Renal pelvis (tissue), 12 donors: ENCODE measurements at places on chromosomes 3 and 15. TPM values are rescaled to one million over a fixed set of nuclear protein-coding genes. Genes with fewer than 3 reads are reported as not detected.

DNA sequence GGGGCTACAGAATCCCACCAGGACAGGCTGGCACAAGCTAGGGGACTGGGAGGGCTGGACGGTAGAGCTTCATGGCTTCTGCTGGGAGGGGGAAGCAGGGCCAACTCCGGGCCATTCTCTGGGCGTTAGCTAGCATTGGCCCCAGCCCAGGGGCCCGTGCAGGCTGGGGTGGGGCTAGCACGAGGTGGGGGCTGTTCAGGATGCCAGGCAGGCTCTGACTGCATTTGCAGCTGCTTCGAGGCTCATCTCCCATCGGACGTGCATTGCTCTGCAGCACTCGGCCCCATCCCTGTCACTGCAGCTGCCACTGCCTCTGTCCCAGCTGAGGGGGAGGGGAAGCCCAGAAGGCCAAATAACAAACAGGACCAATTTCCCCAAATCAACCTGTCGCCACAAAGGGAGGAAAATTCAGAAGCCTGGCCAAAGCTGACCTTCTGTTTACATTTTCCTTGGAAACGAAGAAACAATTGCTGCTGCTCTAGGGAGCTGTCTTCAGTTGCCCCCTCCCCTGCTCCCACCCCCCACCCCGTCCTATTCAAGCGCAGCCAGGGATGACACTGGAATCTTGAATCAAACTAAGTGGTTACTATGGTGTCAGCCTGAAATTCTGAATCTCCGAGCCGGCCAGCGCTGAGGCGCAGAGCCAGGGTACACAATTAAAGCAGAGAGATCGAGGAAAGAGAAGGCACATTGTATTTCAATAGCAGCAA lies 138.8 kb upstream of the PRR20G start:
- peak; percentile 11 for DNase-seq

DNA sequence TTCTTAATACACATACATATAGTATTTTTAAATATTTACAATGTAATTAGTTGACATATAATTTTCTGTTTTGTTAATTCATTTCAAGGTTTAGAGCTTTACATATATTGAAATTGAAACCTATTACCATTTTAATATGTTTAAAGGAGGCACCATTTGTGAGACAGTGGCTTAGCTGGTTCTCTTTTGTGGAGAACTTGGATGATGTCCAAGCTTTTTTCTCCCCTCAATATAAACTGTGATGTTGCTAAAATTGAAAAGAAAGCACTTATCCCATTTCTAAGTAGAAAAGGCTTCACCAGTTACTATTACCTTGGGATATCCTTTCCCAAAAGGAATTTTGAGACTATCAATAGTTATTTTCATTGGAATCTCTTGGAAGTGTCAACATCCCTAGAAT lies 707.2 kb downstream of the NTRK3 start:
- no peak for DNase-seq

DNA sequence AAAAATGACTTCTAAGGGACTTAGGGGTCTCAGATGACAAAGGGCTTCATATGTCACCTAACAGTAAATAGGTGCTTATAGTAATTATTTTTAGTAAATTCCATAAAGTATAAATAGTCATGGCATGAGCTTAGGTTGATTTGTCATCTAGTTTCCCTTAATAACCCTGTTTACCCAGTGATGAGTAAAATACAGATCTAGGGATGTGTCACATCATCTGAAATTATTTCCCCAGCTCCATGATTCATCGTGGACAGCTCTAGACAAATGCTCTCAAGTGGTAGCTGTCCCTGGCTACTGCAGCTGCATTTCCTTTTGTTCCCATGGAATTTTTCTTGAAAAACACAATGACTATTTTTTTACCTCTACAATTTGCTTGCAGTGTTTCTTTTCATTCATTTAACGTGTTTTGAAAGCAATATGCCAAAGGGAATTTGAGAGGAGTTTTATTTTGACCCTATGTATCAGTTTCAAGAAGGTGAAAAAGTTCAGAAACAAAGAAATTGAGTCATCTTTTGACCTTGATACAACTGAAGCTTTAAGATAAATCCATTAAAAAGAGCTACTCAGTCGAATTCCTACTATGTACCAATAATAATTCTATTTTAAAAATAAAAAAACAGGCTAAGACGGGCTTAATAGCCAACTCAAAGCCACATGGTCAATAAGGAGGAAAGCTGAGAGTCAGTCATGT lies 241.6 kb downstream of the KCNMB2 start:
- DNase-seq, result no peak

GRCh38 chr15:36256404-36256807 lies 323.0 kb upstream of the CDIN1 start:
- DNase-seq, result no peak

Gene ARID3B
- 19.2 TPM for polyA plus RNA-seq

GRCh38 chr15:96058103-96058851 lies 272.2 kb upstream of the NR2F2 start:
- no peak for DNase-seq

DNA sequence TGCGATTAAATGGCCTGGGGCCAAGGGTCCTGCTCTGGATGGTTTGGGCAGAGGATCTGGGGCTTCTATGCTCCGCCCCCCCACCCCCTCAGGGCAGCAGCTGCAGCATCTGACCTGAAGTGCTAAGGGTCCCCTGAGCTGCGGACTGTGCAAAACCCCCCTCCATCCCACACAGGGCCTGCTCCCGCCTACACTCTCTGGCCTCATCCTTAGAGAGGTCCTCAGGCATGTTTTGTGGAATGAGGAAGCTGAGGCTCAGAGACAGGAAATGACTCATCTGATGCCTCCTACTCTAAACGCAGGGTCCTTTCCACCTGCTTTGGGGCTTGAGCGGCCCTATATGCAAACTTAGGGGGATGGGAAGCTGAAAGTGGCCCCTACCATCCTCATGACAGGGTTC lies 59.5 kb upstream of the CTSH start:
- no peak for DNase-seq

DNA sequence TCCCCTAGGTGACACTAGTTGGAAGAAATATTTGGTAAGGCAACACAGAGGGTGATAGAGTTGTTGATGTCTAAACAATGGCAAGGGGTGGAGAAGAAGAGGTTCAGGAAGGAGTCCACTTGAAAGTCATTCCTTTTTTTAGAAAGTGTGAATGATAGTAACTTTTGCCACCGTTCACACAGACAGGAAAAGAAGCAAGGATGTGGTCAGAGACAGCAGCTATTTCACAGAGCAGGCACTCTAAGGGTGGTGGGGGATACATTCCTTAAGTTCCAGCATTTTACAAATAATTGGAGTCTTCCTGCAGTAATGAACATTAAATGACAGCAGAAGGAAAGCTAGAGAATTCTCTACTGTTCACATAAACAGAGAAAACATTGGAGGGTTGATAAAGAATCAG lies 75.4 kb upstream of the ZNF385D start:
- DNase-seq, result no peak

Gene SLC22A14
- 0.36 TPM for polyA plus RNA-seq

GRCh38 chr3:171460725-171461524 lies 720 bp upstream of the TNIK start:
- DNase-seq, result peak; percentile 41

DNA sequence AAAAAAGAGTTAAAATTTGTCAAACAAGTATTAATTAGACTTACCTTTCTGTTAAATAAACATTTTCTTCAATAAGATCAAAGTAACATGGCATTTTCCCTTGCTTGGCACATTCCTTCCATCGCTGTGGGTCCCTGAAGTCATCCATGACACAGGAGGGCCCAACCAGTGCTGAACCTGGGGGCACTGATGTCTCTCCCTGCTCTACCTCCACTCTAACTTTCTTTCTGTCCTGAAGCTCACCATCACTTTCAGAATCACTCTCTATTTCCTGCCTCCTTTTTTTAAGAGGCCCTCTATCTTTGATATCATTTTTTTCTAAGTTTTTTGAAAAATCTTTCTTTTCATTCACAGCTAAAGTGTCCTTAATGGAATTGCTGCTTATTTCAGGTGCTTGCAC lies 43.8 kb downstream of the SETD2 start:
- DNase-seq, result no peak

Gene PARP15
- polyA plus RNA-seq, result 0.27 TPM

- no peak for DNase-seq
These were observed 3.8 kb downstream of the HEG1 start for GRCh38 chr3:125051715-125052581.

DNA sequence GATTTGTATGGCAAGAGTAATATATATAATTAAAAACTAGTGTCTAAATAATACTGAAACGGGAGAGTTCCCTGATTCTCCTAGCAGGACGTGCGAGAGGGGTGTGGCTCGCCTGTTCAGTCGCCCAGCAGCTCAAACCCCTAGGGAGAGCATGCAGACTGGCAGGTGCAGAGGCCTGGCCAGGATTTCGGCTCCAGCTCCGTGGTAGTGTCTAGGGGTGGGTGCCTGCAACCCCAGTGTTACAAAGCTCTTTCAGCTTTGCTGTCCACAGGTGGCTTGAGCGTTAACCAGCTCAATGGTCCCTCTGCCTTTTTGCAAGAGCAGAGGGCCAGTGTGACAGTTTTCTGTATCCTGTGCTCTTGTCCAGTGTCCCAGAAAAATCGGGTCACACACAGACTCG lies 226.6 kb downstream of the ALCAM start:
- DNase-seq, result no peak

Gene HHATL
- 1.3 TPM for polyA plus RNA-seq

DNA sequence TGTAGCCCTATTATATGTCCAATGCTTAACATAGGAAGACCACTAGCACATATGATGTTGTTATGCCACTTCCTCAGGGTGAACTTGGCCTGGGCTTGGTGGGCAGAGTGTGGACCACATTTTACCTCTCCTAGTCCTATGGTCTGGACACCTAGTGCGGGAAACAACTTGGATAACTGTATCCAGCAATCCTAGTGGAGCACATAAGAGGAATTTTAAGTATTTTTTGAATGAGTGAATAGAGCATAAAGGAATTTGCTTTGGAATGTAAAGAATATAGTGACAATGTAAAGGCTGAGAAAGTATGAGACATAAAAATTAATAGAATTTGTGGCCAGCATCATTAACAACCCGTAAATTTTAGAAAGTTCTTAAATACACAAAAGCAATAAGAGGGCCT lies 528.9 kb downstream of the IGSF11 start:
- DNase-seq, result no peak

- DNase-seq, result no peak
These were observed 2.7 kb downstream of the LRIG1 start for GRCh38 chr3:66497985-66498671.
